Activated CD8-positive, alpha-beta memory T cell treated with anti-CD3 and anti-CD28 coated beads, Interleukin-2, amount 10 ng/mL, durations not matched to agents 7 days and 5 days (primary cell): ENCODE measurements at places on chromosomes 16 and 17. TPM values are rescaled to one million over a fixed set of nuclear protein-coding genes. Genes with fewer than 3 reads are reported as not detected.

TPSG1 gene
- not detected for total RNA-seq

ADAD2 gene
- not detected for total RNA-seq

NTN1 gene
- not detected for total RNA-seq

KRTAP4-4 gene
- total RNA-seq = not detected

ITGB4 gene
- 1.0 TPM for total RNA-seq

CCL13 gene
- not detected for total RNA-seq

CNGB1 gene
- not detected for total RNA-seq

OR3A3 gene
- total RNA-seq = not detected

GAST gene
- total RNA-seq = not detected

PKMYT1 gene
- total RNA-seq = 146 TPM

TVP23A gene
- total RNA-seq = not detected

IKZF3 gene
- total RNA-seq = 70.8 TPM

KRTAP2-1 gene
- total RNA-seq = not detected

CXCL16 gene
- total RNA-seq = 0.70 TPM

CMTM1 gene
- 21.4 TPM for total RNA-seq

ACSM2A gene
- not detected for total RNA-seq

MPV17L gene
- 0.26 TPM for total RNA-seq

CIAO2B gene
- total RNA-seq = 124 TPM

ATP2A3 gene
- total RNA-seq = 377 TPM

KRT222 gene
- not detected for total RNA-seq

NUFIP2 gene
- total RNA-seq = 66.3 TPM

SLC16A6 gene
- total RNA-seq = 10.7 TPM

SLC52A1 gene
- total RNA-seq = 0.84 TPM
